ENCODE measurements at places on chromosomes 1 and 21.

DNA sequence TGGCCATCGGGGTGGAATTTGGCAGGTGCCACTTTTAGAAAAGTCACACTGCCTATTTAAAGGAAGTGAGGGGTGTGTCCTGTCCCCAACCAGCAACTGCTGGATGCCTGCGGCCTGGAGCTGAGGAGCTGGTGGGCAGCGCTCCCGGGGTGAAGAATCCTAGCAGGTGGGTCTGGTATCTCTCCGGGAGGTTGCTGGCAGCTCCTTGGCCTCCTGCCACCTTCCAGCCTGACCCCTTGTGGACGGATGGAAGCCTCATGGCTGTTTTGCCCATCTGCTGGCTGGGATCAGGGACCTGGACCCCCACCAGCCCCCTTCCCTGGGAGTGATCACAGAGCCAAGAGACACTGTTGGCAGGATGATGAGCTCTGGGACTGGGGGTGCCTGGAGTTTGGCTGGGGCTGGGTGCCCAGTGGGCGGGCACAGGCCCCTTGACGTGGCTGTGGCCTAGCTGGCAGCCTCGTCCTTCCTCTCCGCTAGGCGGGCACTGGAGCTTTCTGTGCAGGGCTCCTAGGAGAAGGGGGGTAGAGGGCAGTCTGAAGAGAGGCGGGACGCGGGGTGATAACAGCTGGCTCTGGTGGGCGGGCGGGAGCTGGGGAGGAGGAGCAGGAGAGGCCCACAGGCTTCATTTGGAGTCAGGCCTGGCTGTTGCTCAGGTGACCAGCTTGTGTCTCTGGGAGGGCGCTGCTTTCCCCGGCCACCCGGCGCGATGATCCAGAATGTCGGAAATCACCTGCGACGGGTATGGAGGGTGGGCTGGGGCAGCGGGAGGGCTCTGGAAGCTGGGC, at the start of gene ACOT11:
ACOT11 (plus strand) TSS at position 628 of the 788 bp plus-strand sequence; CDS start at position 710, 82 bp downstream.
- DNase-seq, result peak; percentile 94

DNA sequence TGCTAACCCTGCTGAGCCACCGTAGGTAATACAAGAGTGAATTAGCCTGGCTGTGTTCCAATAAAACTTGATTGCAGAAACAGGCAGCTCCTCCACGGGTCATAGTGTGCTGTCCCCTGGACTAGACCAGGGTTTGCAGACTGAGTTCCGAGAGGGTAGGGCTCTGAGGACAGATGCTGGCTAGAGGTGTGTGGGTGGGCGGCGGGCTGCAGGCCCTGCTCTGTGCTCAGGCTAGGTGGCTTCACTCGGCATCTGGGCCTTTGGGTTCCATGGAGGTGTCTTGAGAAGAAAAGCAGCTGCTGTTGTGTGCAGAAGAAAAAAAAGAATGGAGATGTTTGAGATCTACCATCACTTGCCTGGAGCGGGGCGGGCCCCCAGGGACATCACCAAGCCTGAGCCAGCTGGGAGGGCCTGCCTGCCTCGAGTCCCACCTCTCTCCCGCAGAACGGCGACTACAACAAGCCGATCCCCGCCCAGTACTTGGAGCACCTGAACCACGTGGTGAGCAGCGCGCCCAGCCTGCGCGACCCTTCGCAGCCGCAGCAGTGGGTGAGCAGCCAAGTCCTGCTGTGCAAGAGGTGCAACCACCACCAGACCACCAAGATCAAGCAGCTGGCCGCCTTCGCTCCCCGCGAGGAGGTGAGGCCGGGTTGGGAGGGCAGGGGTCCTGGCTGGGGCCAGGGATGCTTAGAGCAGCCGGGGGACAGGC, 7.9 kb downstream of the TMEM201 start:
- no peak for DNase-seq

GRCh38 chr1:225919906-225920305, 4.1 kb downstream of the PYCR2 start:
- DNase-seq, result peak; percentile 40

DNA sequence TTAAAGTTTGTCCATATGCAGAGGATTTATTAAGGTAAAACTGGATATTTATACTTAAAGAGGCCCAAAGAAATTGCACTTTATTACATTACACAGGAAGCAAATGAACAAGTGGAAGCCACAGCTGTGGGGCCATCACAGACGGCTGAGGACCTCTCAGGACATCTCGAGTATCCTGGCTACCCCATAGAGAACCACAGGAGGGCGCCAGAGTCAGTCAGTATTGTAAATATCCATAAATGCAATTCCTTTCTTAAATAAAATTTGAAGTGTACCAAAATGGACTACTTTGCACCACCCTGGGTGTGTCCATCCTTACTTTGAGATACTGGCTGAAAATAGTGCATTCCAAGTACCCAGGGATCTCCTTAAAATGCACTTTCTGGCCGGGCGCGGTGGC, 257.2 kb downstream of the MRPL39 start:
- DNase-seq, result no peak

DNA sequence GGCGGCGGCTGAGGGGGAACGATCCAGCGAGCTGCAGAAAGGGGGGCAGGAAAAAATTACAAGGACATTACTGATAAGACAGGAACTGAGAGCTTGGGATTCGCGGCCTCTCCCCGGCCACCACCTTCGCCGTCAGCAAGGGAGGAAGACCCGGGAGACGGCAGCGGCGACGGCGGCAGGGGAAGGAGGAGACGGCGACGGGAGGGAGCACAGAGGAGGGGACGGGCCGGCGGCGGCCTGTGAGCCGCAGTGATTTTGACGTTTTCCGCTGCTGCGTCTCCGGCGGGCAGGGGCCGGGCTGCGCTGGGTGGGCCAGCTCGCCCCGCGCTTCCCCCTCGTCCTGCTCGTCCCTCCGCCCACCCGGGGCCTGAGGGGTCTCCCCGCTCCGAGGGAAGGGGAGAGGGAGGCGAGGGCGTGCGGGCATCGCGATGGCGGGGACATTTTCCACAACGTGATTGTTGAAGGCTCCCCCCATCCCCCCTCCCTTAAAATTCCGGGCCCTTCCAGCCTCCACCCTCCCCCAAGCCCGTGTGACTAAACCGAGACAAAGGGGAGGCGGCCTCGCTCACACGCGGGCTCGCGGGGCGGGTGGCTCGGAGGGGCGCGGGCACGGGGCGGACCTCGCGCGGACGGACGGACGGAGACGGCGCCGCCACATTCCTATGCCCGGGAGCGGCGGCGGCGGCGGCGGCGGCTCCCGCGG, 407 bp downstream of the CAMSAP2 start:
- peak; percentile 87 for DNase-seq

GRCh38 chr21:44414291-44415072, 40.8 kb upstream of the LRRC3 start:
- peak; percentile 69 for DNase-seq

All from femur (tissue), 1 donor.